ENCODE measurements at places on chromosomes 2 and 18.

GRCh38 chr2:189010536-189010935, 36.4 kb downstream of the COL3A1 start:
- DNase-seq, result no peak

- no peak for DNase-seq
These were observed 860.0 kb upstream of the ZEB2 start for GRCh38 chr2:145379934-145380333.

- no peak for DNase-seq
These were observed 38.1 kb downstream of the RHOB start for GRCh38 chr2:20484810-20485611.

- peak; percentile 29 for DNase-seq
These were observed 18.2 kb downstream of the WDR35 start for GRCh38 chr2:19971691-19972090.

DNA sequence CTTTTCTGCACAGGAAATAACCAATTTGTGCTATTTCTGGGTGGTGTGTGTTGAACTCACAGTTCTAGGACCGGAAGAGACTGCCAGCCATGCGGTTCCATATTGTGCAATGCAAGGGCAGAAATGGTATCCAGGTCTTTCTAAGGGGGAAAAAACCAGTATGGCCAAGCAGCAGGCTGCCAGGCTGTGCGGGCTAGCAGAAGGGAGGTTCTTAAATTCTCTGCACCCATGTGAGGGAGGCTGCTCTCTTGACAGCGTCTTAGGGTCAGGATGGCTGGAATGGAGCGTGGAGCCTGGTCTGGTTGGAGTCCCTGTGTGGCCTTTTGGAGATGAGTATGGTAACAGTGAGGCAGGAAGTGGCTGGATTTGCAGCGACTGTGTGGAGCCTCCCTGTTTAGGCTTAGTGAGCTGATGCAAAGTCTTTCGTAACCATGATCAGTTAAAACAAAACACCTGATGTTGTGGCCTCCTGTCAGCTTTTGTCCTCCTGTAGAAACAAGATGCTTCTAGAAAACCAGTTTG, 52.6 kb downstream of the NCK2 start:
- DNase-seq, result peak; percentile 60

DNA sequence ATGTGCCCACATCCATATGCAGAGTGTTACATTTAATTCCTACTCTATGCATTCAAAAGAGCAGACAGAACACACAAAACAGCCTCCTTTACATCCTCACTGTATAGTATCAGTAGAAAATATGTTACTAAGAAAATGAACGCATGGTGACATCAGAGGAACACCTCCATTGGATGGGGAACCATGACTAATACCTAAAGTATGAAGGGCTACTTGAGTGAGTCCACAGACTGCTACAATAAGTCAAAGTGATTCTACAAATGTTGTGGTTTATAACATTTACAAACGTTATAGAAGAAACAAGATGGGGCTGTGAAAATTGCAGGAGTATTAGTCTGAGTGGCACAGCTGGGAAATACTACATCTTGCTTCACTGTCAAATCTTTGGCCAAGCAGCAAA, 1830.9 kb upstream of the PIK3C3 start:
- DNase-seq, result no peak

- no peak for DNase-seq
These were observed 1.9 kb downstream of the CNGA3 start for GRCh38 chr2:98348066-98348561.

GRCh38 chr2:174744111-174744510, 20.2 kb downstream of the CHRNA1 start:
- DNase-seq, result no peak

All from CD4-positive, alpha-beta T cell treated with Interleukin-10 for 1 hour (primary cell).